ENCODE measurements at places on chromosomes 16 and 17.
A peak's percentile ranks its signal among the peaks of the same experiment; 100 is the strongest.

DNA sequence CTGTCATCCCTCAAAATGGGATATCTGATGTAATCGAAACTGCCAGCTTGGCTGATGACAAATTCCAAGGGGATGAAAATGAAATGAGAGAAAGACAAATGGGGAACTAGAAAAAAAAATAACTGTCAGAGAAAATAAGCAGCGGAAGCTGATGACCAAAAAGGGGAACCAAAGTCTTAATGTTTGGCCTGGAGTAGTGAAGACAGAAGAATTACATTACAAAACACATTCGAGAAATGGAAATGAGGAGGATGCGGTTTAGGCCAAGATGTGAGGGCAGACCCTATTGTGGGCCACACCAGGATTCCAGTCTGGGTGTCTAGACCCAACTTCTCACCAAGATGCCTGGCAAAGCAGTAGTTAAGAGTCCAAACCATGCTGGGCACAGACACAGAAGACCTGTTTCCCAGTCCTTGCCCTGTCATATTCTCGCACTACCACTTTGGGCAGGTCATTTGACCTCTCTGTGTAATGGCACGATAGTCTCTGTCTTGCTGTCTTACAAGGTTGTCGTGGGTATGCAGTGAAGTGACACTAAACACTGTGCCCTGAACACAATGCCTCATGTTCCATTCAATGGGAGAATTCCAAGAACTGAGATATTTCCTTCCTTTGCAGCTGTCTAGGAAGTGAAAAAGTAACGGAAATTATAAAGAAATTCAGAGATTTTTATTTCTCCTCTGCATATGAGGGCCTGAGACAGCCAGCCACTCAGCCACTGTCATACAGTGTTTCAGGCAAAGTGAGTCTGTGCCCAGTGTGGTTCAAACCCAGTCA, 12.3 kb upstream of the CCL2 start:
- DNase-seq, result no peak

DNA sequence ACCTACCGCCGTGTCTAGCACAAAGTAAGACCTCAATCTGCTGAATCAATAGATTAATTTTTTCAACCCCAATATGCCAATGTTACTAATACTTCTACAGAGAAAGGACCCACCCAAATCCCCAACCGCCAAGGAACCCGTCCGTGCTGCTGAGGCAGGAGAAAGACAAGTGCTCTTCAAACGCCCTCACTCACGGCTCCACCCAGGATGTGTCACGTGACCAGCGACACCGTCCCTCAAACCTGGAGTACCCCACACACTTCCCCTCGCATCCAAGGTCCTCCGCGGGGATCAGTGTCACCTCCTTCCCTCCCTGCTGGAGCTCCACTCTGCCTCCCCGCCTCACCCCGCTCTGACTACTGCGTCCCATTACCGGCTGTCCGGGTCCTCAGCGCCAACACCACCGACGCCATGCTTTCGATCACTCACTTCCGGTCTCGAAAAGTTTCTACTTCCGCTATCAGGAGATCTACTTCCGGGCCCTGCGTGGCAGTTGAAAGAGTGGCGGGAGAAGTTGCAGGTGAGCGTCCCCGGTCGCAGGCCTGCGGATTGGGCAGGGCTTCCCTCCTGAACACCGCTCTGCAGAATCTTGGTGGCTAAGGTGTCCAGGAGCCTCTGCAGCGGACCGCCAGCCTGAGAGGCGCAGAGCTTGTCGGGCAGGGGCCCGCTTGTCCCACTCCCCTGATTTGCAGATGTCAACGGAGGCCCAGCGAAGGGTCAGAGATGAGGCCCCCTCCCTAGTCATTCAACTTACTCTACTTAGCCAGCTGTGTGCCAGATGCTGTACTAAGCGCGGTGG, at the start of the genes EME1 and MRPL27:
Gene EME1 (plus strand): TSS at position 472 of the 799 bp plus-strand sequence. CDS start 1,980 bp downstream, outside the sequence.
Gene MRPL27 (minus strand): TSS at position 427 of the 799 bp plus-strand sequence. CDS start 14 bp downstream, at position 413.
- peak; percentile 89 for DNase-seq

DNA sequence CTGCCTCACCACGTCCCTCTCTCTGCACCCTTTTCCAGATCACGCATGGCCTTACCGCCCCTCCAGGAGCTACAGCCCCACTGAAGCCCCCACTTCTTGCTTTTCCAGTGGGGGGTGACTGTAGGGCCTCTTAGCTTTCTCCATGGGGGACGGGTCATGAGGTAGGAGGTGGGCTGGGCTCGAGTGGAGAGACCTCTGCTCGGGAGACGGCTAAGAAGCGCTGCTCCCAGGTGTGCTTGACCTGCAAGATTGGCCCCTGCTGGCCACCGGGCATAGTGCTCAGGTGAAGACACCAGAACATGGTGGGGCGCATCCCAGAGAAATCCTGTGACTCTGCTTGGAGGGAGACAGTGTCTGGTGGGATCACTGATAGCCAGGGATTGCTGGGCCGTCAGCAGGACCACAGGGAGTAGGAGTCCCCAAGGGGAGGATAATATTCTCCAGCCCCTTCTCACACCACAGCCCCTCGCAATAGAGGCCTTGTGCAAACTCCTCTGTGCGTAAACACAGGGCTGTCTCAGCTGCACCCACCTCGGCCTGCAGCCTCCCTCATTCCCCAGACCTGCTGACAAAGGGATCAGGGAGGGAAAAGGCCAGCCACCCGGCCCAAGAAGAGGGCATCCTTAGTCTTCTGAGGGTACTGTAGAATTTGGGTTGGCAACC, 8.9 kb upstream of the GALK1 start:
- no peak for DNase-seq

DNA sequence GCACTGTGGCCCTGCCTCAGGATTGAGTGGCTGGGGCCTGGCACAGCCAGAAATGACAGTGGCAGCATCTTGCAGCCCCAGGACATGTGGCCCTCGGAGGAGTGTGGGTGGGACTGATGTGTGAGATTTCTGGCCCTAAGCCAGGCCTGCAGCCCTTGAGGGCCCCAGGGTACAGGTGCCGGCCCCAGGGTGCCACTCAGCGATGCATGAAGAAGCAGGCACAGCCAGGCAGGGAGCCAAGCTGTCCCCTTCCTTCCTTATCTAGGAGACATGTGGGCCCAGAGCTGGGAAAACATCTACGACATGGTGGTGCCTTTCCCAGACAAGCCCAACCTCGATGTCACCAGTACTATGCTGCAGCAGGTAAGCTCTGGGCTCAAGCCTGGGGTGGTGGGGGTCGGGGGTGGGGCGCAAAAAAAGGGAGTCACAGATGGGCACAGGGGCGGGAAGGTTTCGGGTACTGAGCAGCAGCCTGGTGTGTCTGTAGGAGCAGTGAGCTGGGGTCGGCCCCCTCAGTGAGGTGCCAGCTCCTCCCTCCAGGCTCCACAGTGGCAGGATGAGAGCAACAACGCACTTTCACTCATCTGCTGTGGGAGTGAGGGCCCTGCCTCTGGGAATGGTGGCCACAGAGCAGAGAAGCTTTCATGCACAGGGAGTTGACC, 4.1 kb downstream of the ACE start:
- DNase-seq, result no peak

DNA sequence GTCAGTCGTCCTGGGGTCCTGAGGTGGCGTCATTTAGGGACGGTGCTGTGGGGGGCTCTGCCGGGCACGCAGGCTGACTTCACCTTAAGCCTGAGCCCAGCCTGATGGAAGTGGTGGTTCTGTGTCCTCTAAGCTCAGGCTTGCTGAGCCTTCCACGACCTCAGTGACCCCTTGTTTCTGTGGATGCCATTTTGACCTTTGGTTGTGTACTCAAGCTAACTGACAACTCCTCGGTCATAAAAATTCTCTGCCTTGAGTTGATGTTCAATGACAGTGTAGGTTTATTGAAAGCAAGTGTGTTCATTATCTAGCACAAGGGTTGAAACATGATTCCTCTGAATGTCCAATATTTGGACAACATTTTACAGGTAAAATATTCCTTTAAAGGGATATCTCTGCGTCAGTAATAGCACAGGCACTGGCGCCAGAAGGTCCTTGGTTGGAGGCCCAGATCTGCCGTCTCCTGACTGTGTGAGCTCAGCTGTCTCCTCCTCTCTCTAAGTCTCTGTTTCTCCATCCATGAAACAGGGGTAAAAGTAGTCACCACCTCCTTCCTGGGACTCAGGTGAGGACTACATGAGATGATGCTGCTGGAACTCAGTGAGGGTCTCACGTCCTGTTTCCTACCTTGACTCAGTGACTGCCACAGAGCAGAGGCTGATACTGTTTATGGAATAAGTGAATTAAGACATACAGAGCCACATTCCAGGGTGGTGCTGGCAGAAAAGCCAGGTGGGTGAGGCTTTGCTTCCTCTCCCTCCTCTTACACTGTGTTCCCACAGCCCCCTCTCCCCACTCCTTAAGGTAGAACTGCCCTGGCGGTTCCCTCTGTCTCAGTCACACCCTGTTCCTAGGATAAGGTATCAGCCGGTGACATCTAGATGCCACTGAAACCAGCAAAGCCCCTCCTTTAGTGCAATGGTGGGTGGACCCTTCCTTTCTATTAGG, 75.7 kb downstream of the IRF8 start:
- DNase-seq, result no peak

DNA sequence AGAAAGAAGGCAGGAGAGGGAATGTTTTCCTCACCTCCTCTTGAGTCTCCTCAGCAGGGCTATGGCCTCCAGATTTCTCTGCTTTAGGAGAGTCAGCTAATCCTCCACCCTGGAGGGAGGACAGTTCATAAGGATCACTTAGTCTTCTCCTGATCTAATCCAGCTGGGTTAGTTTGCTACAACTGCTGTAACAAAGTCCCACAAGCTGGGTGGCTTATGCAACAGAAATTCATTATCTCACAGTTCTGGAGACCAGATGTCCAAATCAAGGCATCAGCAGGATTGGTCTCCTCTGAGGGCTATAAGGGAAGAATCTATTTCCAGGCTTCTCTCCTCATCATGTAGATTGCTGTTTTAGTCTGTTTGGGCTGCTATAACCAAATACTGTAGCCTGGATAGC, 40.6 kb upstream of the XYLT1 start:
- peak; percentile 59 for DNase-seq

DNA sequence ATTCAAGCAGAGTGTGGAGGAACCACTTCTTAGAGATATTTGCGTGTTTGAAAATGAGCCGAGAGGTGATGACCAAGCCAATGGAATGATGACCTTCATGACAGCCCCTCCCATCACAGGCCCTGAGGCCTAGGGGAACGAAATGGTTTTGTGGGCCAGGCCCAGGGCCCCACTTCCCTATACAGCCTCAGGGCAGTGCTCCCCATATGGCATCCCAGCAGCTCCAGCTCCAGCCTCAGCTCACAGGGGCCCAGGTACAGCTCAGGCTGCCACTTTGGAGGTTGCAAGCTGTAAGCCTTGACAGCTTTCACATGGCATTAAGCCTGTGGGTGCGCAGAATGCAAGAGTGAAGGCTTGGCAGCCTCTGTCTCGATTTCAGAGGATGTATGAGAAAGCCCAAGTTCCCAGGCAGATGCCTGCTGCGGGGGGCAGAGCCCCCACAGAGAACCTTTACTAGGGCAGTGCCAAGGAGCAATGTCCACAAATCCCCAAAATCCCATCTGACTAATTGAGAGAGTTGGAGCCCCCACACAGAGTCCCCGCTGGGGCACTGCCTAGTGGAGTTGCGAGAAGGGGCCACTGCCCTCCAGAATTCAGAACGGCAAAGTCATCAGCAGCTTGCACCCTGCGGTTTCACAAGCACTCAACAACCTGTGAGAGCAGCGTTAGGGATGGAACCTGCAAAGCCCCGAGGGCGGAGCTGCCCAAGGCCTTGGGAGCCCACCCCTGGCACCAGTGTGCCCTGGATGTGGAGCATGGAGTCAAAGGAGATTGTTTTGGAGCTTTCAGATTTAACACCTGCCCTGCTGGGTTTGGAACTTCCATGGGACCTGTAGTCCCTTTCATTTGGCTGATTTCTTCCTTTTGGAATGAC, 21.2 kb downstream of the CHMP6 start:
- no peak for DNase-seq

DNA sequence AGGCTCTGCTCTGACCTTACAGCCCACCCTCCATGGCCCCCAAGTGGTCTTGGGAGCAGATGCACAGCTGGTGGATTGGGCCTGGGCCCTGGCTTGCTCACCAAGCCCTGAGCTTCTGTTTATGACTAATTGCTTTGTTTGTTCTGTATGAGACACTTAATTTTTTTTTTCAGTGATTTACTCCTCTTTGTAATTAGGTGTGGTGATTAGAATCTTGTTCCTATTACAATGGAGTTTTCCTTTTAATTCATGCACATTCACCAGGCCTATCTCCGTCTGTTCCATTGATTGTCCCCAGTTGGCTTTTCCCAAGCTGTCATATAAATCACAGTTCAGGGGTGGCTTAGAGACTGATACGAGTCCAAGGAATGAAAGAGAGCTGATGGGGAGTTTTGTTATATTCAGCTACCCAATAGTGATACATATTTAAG, 242.3 kb downstream of the CCDC182 start:
- no peak for DNase-seq

Measured in EL (cell line).